ENCODE measurements at places on chromosomes 13 and 19. TPM values are rescaled to one million over a fixed set of nuclear protein-coding genes. Genes with fewer than 3 reads are reported as not detected.

The YIPF2 gene
- total RNA-seq, result 35.9 TPM

The GARIN5A gene
- 2.0 TPM for total RNA-seq

The PTPRH gene
- total RNA-seq, result 0.41 TPM

The EPS8L1 gene
- total RNA-seq, result 2.9 TPM

The CRLF1 gene
- total RNA-seq, result 2.4 TPM

Measured in frontal cortex (tissue), 4 donors.